Activated CD4-positive, alpha-beta memory T cell treated with anti-CD3 and anti-CD28 coated beads for 36 hours (primary cell): ENCODE measurements at places on chromosomes 3 and 15. TPM values are rescaled to one million over a fixed set of nuclear protein-coding genes. Genes with fewer than 3 reads are reported as not detected.

UBE2E1 gene
- 82.8 TPM for total RNA-seq

IGF2BP2 gene
- total RNA-seq: 0.55 TPM

ADAMTSL3 gene
- not detected for total RNA-seq

REC114 gene
- not detected for total RNA-seq

COL7A1 gene
- total RNA-seq: 1.1 TPM

FBXW12 gene
- not detected for total RNA-seq

GRCh38 chr15:88894348-88894818 is 961 bp downstream of the HAPLN3 start:
- DNase-seq: peak; percentile 92

- DNase-seq: no peak
Observed at GRCh38 chr3:189123595-189124387, 48.0 kb upstream of the TPRG1 start.

GRCh38 chr15:39892418-39892817 is 27.6 kb downstream of the GPR176 start:
- DNase-seq: no peak

DNA sequence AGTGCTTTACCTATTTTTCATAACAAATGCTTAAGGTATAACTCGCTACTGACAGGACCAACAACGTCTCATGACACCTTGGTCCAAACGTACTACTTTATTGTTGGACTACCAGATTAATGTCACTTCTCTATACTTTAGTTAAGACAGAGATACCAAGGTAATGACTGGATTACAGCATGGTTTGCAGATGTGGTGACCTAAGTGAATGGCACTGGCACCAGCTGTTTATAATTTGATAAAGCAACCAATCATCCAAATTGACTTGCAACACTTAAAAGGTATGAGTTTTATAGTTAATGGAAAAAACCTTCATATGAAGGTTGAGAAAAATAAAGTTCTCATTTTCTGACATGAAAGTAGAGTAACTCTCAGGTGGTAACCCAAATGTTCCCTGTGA is 209.0 kb downstream of the NEK10 start:
- no peak for DNase-seq

- DNase-seq: peak; percentile 63
Observed at GRCh38 chr3:141306922-141307321, 61.4 kb upstream of the ZBTB38 start.

GRCh38 chr15:25725758-25726157 is 137.4 kb downstream of the ATP10A start:
- DNase-seq: no peak

GRCh38 chr3:50230104-50230793 is 5.8 kb upstream of the GNAI2 start:
- no peak for DNase-seq

GRCh38 chr15:101138913-101139880 is 112.7 kb downstream of the CHSY1 start:
- no peak for DNase-seq

- no peak for DNase-seq
Observed at GRCh38 chr3:154970797-154971196, 109.3 kb upstream of the MME start.
